ENCODE measurements at places on chromosomes 6 and 20.

DNA sequence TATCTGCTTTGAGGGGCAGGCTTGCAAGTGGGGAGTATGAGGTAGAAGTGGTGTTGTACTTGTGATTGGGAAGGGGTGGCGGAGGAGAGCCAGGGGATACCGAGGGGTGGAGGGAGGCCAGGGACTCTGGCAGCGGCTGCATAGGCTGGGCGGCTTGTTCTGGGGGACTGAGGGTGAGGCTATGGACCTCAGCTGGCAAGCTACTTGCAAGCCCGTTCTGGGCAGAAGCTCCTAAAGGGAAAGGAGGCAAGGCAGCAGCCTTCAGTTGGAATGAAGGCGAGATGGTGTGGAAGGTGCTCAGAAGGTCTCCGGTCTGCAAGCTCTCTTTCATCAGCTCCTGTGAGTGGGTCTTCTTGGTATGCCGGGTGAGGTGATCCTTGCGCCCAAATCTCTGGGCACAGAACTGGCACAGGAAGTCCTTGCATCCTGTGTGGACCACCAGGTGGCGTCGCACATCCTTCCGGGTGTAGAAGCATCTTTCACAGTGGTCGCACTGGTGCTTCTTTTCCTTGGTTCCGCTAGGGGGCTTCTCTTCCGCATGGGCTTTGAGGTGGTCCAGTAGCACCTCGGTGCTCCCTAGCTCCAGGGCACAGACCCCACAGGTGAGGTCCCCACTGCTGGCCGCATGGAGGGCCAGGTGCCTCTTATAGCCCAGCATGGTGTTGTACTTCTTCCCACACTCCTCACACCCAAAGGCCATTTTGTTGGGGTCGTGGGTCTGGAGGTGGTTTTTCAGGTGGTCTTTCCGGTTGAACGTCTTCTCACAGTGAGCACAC lies 66.0 kb downstream of the PLAGL1 start:
- peak; percentile 33 for DNase-seq

GRCh38 chr6:107360476-107360875 lies 98.9 kb downstream of the PDSS2 start:
- no peak for DNase-seq

DNA sequence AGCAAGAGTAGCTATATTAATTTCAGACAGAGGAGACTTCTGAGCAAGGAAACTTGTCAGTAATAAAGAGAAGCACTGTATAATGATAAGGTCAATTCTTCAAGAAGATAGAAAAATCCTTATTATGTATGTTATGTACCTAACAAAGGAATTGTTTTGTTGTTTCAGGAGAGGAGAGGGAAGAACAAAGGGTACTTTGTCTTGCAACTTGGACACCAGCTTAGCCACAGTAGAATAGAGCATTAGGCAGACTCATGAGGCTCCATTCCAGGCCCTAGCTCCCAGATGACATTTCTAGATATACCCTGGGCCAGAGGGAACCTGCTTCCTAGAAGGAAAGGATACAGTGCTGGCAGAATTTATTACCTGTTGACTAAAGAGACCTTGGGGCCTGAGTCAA lies 6.5 kb upstream of the NUS1 start:
- DNase-seq, result no peak

DNA sequence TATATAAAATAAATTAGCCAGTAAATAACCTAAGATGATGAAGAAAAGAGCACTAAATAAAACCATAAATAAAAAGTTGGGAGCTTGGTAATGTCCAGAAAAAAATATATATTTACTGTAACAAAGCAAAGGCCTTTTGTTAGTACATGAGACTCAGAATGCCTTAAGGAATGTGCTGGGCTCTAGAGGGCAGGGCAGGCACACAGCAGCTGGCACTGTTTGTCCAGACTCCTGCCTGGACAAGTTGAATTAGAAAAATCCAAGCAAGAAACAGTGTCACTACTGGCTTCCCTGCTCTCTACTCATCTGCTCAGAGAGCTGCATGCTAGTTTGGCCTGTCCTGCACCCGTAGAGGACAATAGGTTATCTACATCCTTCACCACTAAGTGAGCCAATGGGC lies 8.8 kb downstream of the DEFB129 start:
- no peak for DNase-seq

GRCh38 chr6:103707596-103708325 lies 1152.0 kb downstream of the HACE1 start:
- DNase-seq, result no peak

DNA sequence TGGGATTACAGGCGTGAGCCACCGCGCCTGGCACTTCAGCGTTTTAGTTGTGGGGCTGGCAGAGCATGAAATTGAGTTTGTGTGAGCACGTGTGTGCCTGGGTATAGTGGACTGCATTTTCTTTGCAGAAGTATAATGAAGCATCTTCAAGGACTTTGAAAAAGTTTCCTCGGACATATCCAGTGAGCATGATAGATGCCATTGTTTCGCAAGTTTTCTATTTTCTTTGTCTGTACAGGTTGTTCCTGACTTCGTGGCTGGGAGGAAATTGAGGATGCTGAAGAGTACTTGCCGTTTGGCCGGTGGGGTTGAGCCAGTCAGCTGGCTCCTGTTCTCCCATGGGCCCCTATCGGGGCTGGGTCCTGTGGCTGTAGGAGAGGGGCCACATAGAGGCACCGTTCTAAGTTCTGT lies 55.9 kb downstream of the RREB1 start:
- DNase-seq, result no peak

DNA sequence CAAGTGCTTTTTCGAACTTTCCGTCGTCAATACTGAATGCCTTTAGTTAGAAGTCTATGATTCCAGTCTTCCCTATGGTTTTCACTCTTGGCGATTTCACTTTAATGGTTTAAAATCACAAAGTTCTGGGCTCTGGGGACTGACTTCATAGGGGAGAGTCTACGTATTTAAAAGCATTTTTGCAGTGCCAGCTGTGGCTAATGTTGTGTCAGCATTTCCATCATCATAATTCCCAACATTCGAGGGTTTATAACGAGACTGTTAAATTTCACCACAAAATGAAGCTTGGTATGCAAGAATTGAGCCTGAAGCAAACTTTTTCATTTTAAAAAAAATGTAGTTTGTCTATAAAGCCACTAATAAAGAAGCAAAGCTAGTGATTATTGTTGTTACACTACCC lies 242.7 kb downstream of the SOX4 start:
- no peak for DNase-seq

GRCh38 chr6:112199001-112199403 lies 55.4 kb downstream of the LAMA4 start:
- no peak for DNase-seq

- no peak for DNase-seq
These were observed 114.1 kb upstream of the FRMD1 start for GRCh38 chr6:168192901-168193815.

- no peak for DNase-seq
These were observed 698.0 kb upstream of the POU3F2 start for GRCh38 chr6:98136333-98136732.

DNA sequence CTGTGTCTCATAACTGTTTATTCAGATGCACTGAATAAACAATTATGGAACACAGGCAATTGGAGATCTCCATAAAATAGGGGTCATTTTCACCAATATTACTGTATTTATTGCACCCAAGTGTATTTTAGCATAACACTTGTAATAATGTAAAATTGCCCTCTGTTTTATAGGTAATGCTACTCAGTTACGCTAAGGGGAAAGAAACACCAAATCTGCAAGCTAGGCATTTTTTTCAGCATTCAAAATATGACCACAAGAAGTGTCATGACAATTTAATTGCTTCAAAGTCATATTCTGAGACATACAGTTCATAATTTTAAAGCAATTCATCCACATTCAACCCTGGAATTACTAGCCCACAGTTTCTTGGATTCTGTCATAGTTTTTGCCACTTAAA lies 643.2 kb upstream of the NOX3 start:
- no peak for DNase-seq

GRCh38 chr20:38623061-38623460 lies 21.5 kb downstream of the ARHGAP40 start:
- no peak for DNase-seq

DNA sequence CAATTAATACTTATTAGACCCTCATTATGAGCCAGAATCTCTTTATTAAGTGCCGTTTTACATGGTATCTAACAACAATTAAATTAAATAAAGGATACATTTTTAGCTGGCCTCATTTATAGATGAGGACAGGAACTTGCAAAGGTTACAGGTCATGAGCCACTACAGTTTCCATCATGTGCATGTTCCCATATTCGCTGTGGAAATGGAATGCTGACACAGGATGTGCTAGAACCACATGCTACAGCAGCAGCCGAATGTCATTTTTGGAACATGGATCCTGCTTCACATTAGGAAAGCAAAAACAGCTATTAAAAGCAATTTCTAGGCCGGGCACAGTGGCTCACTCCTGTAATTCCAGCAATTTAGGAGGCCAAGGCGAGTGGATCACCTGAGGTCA lies 5.9 kb downstream of the SLC18B1 start:
- DNase-seq, result no peak

DNA sequence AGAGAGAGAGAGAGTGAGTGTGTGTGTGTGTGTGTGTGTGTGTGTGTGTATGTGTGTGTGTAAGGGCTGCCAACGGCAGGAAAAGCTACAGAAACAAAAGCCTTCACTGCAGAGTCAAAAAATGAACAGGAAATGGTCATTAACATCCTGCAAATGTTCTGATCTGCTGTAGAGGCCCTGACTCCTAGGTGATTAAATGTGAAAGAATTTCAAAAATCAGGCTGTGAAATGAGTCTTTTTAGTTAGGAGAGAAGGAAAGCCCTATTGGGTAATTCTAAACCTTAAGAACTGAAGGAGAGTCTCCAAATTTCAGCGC lies 166.5 kb upstream of the MYLIP start:
- no peak for DNase-seq

- DNase-seq, result no peak
These were observed 76.3 kb upstream of the FYN start for GRCh38 chr6:111949546-111949945.

GRCh38 chr6:80932359-80932758 lies 820.1 kb downstream of the TENT5A start:
- no peak for DNase-seq

DNA sequence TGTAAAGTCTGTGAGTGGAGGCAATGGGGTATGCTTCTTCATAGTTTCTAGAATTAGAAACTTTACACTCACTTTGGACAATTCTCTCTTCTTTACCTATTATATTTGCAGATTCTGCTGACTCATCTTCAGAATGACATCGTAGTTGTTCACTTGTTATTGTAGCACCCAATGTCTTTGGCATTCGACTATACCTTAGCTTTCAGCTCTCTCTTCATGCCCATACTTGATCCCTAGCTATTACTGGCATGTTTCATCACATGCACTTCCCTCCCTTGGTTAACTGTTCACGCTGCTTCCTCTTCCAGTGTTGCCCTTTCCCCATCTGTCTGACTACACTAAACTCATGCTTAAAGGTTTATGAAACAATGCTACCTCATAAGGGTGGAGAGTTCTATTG lies 298.1 kb upstream of the TCF21 start:
- DNase-seq, result no peak

DNA sequence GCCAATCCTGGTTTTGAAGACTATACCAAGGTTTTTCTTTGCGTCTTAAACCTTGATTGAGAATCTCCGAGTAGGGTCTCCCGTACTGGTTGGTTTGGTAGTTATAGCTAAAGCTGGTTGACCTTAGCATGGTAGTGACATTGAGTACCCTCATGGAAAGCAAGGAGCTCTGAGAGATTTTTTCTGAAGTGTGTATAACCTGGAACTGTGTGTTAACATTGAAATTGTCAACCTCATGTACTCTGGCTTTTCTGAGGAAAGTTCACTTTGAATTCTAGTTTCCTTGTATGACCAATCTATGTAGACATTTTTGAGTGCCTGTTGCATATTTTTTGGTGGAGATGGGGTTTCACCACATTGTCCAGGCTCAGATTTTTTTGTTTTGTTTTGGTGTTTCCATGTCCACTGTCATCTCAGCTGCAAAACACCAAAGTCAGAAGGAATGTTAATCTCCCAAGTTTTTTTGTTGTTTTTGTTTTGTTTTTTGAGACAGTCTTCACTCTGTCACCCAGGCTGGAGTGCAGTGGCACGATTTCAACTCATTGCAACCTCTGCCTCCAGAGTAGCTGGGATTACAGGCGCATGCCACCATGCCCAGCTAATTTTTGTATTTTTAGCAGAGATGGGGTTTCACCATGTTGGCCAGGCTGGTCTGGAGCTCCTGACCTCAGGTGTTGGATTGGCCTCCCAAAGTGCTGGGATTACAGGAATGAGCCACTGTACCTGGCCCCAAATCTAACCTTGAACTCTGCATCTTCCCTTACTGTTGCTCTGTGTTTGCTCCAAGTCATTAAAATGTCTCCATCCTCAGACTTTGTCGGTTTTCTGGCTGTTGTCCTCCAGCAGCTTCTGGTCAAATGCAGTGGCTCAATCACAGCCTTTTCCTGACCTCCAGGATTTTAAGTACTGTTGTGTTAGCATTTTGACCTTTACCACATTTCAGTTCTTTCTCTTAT lies 4.3 kb downstream of the RPS12 start:
- no peak for DNase-seq

- no peak for DNase-seq
These were observed 5.6 kb upstream of the PSORS1C2 start for GRCh38 chr6:31144296-31144969.

GRCh38 chr6:101276066-101276465 lies 117.4 kb upstream of the GRIK2 start:
- DNase-seq, result no peak

- DNase-seq, result no peak
These were observed 171.1 kb downstream of the DHX35 start for GRCh38 chr20:39133201-39133600.

GRCh38 chr6:36227379-36228228 lies 31.1 kb downstream of the BRPF3 start:
- DNase-seq, result no peak

GRCh38 chr6:125279961-125280360 lies 21.8 kb downstream of the HDDC2 start:
- DNase-seq, result no peak

DNA sequence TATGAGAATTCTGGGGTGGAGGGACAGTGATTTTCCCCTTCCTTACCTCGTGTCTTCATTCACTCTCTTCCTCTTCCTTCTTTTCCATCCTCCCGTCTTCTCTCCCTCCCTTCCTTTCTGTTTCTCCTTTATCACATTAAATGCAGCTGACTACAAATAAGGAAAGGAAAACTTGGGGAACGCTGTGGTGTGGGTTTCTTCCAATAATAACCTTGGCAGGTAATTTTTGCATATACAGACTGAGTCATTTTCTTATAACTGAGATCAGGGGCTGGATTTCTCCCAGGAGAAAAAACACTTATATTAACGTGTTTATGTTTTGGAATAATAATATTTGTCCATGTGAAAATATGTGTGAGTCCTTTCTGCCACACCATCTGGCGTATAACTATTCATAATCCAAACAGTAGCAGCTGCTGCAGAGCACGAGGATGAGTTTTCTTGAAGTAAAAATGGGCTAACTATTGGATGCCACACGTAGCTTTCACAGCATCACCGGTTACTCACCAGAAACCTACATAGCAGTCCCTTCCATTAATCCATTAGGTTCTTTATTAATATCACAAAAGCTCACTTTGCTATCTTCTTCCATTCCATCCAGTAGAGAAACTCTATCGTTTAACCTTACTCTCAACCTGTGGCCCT lies 139.2 kb upstream of the SASH1 start:
- no peak for DNase-seq

GRCh38 chr6:23446469-23446967 lies 679.5 kb upstream of the NRSN1 start:
- no peak for DNase-seq
